Stimulated activated naive CD4-positive, alpha-beta T cell (primary cell): ENCODE measurements at places on chromosomes 4 and X.
A peak's percentile ranks its signal among the peaks of the same experiment; 100 is the strongest.

- DNase-seq, result no peak
Observed at GRCh38 chr4:161121451-161121850, 1042.3 kb downstream of the FSTL5 start.

DNA sequence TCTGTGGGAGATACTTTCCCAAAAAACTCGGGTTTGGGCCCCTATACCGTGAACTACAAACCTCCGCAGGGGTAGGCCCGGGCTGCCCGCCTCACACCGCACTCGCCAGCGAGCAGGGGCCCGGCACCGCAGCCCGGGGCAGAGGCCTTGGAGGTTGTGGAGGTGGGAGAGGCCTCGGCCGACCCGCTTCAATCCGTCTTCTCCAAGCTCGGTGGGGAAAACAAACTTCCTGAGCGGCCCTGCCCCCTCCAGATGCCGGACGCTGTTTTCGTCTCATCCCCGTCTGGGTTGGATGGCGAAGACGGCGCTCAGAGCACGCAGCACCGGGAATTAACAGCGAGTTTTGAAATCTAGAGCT is 442 bp upstream of the MCUB start:
- no peak for DNase-seq

- DNase-seq, result no peak
Observed at GRCh38 chr4:165204462-165204830, 2.9 kb upstream of the KLHL2 start.

- peak; percentile 79 for DNase-seq
Observed at GRCh38 chrX:3713225-3713936, at the start of gene PRKX. Gene PRKX, minus strand, starts transcription at chrX:3713649. Its CDS starts 396 bp downstream, at chrX:3713253.

- DNase-seq, result no peak
Observed at GRCh38 chr4:85107553-85107952, 141.1 kb upstream of the WDFY3 start.

GRCh38 chr4:69601065-69601464 is 38.4 kb downstream of the UGT2A2 start:
- no peak for DNase-seq

- no peak for DNase-seq
Observed at GRCh38 chr4:87042986-87043820, 108.4 kb downstream of the AFF1 start.

- DNase-seq, result peak; percentile 81
Observed at GRCh38 chr4:112523764-112524505, 8.0 kb upstream of the NEUROG2 start.
